ENCODE measurements at places on chromosomes 5 and 9.

GRCh38 chr9:132669319-132669697 lies 475 bp downstream of the DDX31 start:
- no peak for DNase-seq

DNA sequence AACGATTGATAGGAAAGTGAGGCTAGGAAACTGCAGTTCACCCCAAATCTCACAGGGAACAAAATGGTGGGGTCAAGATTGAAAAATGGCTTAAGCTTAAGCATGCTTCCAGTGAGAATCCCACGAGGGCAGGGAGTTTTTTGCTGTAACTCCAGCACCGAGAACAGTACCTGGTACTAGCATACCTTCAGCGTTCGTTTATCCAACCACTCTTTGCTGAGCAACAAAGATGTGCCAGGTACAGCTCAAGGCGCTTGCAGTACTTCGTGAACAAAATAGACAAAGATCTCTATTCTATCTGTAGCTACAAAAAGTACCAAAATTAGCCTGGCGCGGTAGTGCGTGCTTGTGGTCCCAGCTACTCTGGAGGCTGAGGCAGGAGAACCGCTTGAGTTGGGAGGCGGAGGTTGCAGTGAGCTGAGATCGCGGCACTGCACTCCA lies 778 bp upstream of the PPP6C start:
- DNase-seq, result no peak

GRCh38 chr9:71767776-71768321 lies 464 bp downstream of the CEMIP2 start:
- no peak for DNase-seq

DNA sequence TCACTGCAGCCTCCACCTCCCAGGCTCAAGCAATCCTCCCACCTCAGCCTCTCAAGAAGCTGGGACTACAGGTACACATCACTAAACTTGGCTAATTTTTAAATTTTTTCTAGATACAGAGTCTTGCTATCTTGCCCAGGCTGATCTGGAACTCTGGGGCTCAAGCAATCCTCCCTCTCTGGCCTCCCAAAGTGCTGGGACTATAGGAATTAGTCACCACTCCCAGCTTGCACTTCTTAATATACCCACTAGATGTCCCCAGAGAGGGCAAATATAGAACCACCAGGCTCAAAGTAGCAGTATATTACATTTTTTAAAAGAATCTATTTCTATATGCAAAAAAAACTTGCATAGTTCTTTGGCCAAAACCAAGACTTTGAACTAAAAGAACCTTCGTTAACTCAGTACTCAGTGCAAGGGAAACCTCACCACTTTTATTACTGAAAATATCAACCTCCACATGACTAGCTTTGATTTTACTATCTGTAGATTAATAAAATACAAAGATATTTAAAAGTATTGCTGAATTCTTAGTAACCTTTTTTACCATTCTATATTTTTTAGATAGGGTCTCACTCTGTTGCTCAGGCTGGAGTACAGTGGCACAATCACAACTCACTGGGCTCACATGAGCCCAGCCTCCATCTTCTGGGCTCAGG lies 25.8 kb upstream of the HSD17B3 start:
- no peak for DNase-seq
